A549 treated with RU486 at 1 μM for 4 hours (cell line): ENCODE measurements at places on chromosomes 6 and 20. TPM values are rescaled to one million over a fixed set of nuclear protein-coding genes. Genes with fewer than 3 reads are reported as not detected.

Gene ELOVL4
- 1.2 to 1.9 TPM (median 1.6 TPM) in 5 replicates for total RNA-seq

Gene PNPLA1
- total RNA-seq: not detected in 5 replicates

Gene TCP11
- total RNA-seq: not detected in 5 replicates

Gene CLVS2
- 0.05 to 0.13 TPM (median 0.11 TPM) in 4 of 5 replicates, not detected in the other for total RNA-seq

Gene TRAPPC3L
- total RNA-seq: not detected in 5 replicates

Gene SLC25A27
- total RNA-seq: 0.27 to 0.70 TPM (median 0.46 TPM) in 5 replicates

Gene C6orf58
- total RNA-seq: 0.13 to 0.33 TPM (median 0.13 TPM) in 3 of 5 replicates, not detected in the others

Gene TNF
- total RNA-seq: 0.10 to 0.19 TPM in 2 of 5 replicates, not detected in the others

Gene EPHA7
- 0.03 to 0.18 TPM (median 0.07 TPM) in 5 replicates for total RNA-seq

Gene TFAP2D
- total RNA-seq: not detected in 5 replicates
